ENCODE measurements at places on chromosomes 1 and 21.

DNA sequence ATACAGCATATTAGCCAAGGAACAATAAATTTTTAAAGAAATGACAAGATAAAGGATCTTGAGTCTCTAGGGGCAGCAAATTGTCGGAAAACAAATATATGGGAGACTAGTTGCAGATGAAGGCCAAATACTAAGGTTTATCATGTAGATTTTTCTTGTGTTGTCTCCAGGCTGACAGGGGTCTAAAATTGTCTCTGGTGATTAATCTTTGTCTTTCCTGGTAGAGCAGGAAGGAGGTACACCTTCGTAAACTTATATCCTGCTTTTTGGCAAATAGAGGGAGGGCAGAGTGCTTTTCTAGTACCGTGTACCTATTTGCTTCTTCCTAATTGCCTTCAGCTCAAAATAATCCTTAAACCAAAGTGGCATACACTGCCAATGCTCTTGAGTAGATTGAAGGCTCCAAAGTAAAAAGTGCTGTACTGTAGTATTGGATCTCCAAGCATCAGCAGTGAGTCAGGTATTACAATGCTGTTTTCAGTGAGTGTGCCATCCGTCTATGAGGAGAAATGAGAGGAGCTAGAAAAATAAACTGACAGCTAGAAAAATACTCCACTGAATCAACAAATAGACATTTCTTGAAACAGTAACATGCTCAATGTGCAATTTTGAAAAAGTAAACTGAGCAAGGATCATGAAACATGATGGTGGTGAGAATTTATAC lies 1.8 kb upstream of the LEPR start:
- no peak for DNase-seq

DNA sequence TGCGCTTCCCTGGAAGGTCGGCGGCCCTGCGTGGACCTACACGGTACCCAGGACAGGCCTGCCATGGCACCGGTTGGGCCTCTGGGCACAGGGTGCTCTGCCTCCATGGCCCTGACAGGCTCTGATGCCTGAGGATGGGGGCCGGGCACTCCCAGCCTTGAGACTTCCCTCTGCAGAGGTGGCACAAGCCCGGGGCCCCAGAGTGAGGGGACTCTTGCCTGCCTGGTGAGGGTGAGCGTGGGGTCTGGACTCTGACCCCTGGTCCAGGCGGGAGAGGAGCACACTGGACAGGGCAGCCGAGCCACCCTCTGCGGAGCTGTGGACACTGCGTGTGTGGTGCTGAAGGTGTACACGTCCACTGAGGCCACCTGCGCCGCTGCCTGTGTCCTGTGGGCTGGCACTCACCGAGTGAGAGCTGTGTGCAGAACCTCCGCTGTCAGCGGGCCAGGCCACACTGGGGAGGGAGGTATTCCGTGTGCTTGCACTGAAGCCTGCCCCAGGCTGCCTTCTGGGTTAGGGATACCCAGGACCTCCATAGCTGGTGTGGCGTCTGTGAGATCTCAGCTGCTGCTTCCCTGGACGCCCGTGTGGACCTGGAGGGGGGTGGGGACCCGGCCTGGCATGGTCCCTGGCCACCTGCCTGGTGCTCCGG lies 10.4 kb downstream of the SKI start:
- no peak for DNase-seq

DNA sequence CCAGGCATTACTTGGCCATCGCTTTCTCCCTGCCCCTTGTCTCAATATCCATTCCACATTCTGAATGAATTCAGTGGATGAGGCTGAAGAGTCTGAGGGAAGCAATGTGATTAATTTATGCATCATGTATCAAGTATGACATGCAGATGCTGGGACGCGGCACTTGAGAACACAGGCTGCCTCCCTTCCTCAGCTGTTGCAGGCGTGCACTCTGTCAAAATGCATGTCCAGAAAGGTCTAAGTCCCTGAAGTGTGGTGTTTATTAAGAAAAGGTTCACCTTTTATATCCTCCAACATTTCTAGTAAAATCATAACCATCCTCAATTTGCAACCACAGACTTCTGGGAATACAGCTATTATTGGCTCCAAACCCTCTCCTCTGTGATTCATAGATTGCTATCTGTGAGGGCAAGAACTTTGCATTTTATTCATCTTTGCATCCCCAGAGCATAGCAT lies 22.6 kb upstream of the RAB3GAP2 start:
- DNase-seq, result no peak

DNA sequence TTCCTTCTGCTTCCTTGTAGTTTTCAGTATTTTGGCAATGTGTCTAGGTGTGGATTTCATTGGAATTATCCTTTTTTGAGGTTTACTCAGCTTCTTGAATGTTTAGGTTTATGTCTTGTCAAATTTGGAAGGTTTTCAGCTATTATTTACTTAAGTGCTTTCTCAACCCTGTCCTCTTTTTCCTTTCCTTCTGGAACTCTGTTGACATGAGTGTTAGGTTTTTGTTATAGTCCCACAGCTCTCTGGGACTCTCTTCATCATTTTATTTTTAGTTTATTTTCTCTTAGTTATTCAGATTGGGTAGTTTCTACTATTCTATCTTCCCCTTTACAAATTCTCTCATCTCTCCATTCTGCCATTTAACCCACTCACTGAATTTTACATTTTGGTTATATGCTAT lies 63.1 kb upstream of the GPR88 start:
- DNase-seq, result no peak
